B cell (primary cell): ENCODE measurements at places on chromosomes 2 and 18. TPM values are rescaled to one million over a fixed set of nuclear protein-coding genes. Genes with fewer than 3 reads are reported as not detected.

- H3K27ac ChIP-seq, result no peak overlapping the region
- H3K4me3 ChIP-seq, result no peak overlapping the region
- no peaks in the 10 kb centered on the region for H3K4me1 ChIP-seq
Measured at GRCh38 chr2:215140166-215140707, 1.8 kb upstream of the ABCA12 start.

DNA sequence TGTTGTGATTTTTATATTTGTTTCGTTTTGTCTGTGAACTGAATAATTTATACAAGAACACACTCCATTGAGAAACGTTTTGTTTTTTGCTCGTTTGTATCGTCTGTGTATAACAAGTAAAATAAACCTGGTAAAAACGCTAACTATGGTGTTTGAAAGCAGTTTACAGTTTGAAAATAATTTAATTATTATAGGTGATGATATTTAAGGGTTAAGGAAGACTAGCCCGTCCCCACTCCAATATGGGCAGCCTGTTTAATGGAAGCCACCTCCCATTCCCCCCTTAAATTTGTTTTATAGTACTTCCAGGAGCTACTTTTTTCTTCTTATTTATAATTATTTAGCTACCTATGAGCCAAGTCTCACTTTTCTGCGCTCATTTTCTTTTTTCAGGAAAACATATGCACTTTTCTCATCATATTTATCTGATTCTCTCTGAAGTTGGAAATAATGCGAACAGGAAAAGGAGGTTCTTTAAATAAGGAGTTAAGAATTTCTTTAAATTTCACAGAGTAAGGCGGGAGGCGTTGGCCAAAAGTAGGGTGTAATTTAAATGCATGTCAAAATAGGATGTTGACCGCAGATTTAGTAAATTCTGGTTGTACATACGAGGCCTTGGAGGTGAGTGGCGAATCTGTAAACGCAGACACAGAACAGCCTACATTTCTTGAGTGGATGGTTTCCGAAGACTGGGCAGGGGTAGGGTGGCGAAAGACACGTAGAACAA is 9.8 kb downstream of the TBR1 start:
- H3K4me3 ChIP-seq, result no peak overlapping the region
- DNase-seq, result peak; percentile 12
- H3K27me3 ChIP-seq, result peaks cover 73% of the 10 kb centered on the region
- no peaks in the 10 kb centered on the region for H3K36me3 ChIP-seq
- no peak overlapping the region for H3K27ac ChIP-seq

GRCh38 chr2:26702025-26702424 is 9.5 kb downstream of the KCNK3 start:
- no peaks in the 10 kb centered on the region for H3K4me1 ChIP-seq
- no peak overlapping the region for H3K27ac ChIP-seq
- DNase-seq, result no peak

DNA sequence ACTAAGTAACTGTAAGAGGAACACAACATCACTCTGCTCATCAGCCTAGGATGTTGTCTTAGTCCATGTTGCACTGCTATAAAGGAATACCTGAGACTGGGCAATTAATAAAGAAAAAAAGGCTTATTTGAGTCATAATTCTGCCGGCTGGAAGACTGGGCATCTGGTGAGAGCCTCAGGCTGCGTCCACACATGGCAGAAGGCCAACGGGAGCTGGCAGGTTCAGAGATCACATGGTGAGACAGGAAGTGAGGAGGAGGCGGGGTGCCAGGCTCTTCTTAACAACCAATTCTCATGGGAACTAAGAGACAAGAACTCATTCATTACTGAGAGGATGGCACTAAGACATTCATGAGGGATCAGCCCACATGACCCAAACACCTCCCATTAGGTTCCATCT is 46.8 kb downstream of the EPG5 start:
- H3K4me1 ChIP-seq, result peaks cover 12% of the 10 kb centered on the region
- peaks cover 71% of the 10 kb centered on the region for H3K36me3 ChIP-seq
- H3K4me3 ChIP-seq, result no peak overlapping the region
- DNase-seq, result peak; percentile 14
- no peak overlapping the region for H3K27ac ChIP-seq

- H3K4me1 ChIP-seq, result no peaks in the 10 kb centered on the region
- H3K4me3 ChIP-seq, result no peak overlapping the region
- no peaks in the 10 kb centered on the region for H3K27me3 ChIP-seq
- H3K27ac ChIP-seq, result no peak overlapping the region
- no peak for DNase-seq
- no peaks in the 10 kb centered on the region for H3K36me3 ChIP-seq
Measured at GRCh38 chr2:11093467-11093866, 61.8 kb upstream of the SLC66A3 start.

The MSH6 gene
- total RNA-seq, result 43.9 and 46.9 TPM in 2 replicates

DNA sequence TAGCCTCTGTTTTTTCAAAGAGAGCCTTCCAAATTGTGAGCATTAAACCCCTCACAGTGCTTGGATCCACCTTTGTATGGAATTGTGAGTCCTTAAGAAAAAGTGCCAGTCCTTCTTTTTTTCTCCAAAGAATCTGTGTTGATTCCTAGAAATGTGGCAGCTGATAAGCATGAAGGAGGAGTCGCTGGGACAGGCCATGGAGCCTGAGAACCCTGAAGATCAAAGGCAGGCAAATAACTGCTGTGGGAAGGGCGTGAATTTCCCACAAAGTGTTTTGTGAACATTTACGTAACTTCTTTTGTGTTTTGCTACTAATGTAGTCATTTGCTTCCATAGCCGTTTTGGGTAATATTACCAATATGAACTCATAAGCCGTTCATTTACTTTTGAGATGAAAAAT is 27.7 kb upstream of the CHMP1B start:
- no peak overlapping the region for H3K27ac ChIP-seq
- no peaks in the 10 kb centered on the region for H3K36me3 ChIP-seq
- H3K4me3 ChIP-seq, result no peak overlapping the region
- H3K27me3 ChIP-seq, result no peaks in the 10 kb centered on the region
- no peak for DNase-seq
- no peaks in the 10 kb centered on the region for H3K4me1 ChIP-seq

The SF3B6 gene
- total RNA-seq, result 45.0 and 47.2 TPM in 2 replicates

DNA sequence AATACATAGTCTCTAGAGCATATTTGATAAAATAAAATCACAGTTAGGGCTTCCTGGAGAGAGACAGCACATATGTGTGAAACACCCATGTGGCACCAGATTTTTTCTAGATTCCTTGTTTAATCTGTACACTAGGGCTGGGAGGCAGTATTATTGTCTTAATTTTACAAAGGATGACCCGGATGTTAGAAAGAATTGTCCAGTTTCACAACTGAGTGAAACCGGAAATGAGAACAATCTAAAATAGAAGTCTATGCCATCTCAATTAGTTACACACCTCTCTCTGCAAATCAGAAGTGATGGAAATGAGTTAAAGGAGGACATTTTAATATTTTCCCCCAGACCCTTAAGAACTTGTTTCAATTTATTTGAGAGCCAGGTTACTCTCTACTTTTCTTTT is 463.7 kb upstream of the DSEL start:
- H3K4me3 ChIP-seq, result no peak overlapping the region
- no peak overlapping the region for H3K27ac ChIP-seq
- H3K36me3 ChIP-seq, result no peaks in the 10 kb centered on the region

DNA sequence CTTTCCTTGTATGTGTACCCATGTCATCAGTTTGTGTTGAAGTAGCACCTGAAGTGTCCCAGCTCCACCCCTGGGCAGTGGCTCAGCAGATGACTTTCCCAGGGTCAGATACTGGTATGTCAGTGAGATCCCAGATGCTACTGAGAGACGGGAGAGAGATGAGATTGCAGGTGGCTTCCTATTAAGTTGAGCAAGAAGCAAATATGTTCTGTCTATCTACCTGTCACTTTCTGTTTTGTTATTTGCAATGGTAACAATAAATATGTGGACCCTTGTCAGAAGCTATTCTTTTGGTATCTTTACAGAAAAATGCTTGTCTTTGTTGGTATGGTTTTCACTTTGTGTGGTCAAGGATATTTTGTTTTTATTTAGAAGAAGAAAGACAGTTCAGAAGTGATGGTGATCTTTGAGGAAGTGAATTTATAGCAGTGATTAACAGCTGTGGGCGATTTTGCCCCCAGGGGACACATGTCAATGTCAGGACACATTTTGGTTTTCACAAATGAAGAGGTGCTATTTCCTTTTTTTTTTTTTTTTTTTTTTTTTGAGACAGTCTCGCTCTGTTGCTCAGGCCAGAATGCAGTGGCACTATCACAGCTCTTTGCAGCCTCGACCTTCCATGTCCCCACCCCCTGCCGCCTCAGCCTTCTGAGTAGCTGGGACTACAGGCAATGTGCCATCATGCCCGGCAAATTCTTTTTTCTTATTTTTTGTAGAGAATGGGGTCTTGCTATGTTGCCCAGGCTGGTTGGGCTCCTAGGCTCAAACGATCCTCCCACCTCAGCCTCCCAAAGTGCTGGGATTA is 21.4 kb downstream of the MGAT5 start:
- H3K36me3 ChIP-seq, result peaks cover 38% of the 10 kb centered on the region
- peak overlapping the region; percentile 25 for H3K4me3 ChIP-seq
- peaks cover 97% of the 10 kb centered on the region for H3K4me1 ChIP-seq
- H3K27ac ChIP-seq, result peak overlapping the region; percentile 80

- DNase-seq, result no peak
- no peaks in the 10 kb centered on the region for H3K36me3 ChIP-seq
- no peaks in the 10 kb centered on the region for H3K27me3 ChIP-seq
- H3K4me1 ChIP-seq, result no peaks in the 10 kb centered on the region
Measured at GRCh38 chr2:35788543-35788942, 567.0 kb upstream of the CRIM1 start.

DNA sequence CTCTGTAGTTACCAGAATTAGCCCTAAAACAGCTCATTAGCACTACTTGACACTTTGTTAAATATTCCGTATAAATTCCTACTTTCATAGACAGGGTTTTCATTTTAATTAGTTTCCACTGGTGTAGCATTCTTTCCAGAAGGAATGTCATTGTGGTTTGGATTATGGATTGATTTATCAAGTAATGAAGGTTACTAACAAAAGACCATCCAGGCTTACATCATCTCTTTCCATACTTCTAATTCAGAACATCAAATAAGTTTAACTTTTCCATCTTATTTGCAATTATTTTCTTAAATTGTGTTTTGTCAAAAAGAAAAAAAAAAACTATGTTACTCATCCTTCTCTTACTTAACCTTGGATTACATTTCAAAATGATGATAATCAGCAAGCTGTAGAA is 231.8 kb upstream of the SPOPL start:
- no peaks in the 10 kb centered on the region for H3K27me3 ChIP-seq
- H3K27ac ChIP-seq, result no peak overlapping the region
- no peak for DNase-seq
- no peaks in the 10 kb centered on the region for H3K36me3 ChIP-seq

DNA sequence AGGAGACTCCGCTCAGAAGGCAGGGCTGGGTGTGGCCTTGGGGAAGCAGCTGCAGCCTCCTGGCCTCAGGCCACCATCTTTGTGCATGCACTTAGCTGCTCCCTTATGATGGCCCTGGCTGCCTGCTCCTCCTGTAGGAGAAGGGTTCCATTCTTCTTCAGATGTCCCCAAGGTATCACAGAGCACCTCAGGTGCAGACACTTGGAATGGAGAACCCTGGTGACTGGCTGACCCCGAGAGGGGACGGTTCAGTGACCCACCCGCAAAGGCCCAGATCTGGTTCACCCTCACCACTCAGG is 9.6 kb downstream of the GPAT2 start:
- H3K27me3 ChIP-seq, result no peaks in the 10 kb centered on the region
- no peak for DNase-seq
- no peaks in the 10 kb centered on the region for H3K4me1 ChIP-seq
- no peak overlapping the region for H3K27ac ChIP-seq
- no peak overlapping the region for H3K4me3 ChIP-seq

The UGT1A5 gene
- total RNA-seq, result not detected in 2 replicates

DNA sequence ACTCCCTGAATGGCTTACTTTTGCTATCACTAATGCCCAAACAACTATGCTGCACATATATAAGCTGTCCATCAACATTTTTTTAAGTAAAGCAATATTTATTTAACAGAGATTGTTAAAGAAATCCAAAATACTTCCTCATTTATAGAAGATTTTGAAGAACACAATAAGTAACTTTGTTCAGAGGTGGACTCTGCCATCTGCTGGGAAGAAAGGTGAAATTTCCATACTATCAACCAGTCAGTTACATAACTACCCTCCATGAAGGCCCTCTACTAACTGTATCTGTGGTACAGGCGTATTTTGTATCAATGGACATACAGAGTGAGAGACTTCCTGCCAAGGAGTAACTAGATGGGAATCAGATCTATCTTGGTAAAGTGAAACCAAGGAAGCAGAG is 106.0 kb downstream of the DTNB start:
- peaks cover 19% of the 10 kb centered on the region for H3K4me1 ChIP-seq
- DNase-seq, result peak; percentile 71
- no peaks in the 10 kb centered on the region for H3K36me3 ChIP-seq

The CCDC121 gene
- 1.3 and 2.2 TPM in 2 replicates for total RNA-seq

- no peak for DNase-seq
- H3K36me3 ChIP-seq, result no peaks in the 10 kb centered on the region
- H3K27ac ChIP-seq, result no peak overlapping the region
- H3K4me1 ChIP-seq, result peaks cover 35% of the 10 kb centered on the region
- H3K4me3 ChIP-seq, result no peak overlapping the region
Measured at GRCh38 chr18:13559754-13560153, 166.6 kb downstream of the FAM210A start.

The HOXD10 gene
- total RNA-seq, result not detected in 2 replicates

The TPO gene
- not detected in 2 replicates for total RNA-seq

The ACADL gene
- not detected in 2 replicates for total RNA-seq

The INHBB gene
- total RNA-seq, result not detected in 2 replicates

The SDC1 gene
- total RNA-seq, result not detected in 2 replicates

DNA sequence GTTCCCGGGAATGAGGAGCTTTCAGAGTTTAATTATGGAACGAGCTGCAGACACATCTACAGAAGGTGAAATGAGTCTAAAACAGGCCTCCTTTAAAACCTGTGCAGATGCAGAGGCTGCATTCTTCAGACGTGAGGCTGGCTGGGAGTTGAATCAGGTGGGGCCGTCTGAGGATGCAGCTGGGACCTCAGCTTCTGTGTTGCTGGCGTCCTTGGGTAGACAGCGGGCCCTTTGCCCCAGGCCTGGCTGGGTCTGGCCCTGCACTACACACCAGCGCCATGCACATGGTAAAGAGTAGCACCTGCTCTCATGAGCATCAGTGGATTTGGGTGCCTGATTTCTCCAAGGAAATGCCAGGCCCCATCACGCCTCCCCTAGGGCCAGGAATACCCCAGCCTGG is 67.3 kb downstream of the TMEM18 start:
- no peaks in the 10 kb centered on the region for H3K4me1 ChIP-seq
- no peak for DNase-seq
- H3K27me3 ChIP-seq, result peaks cover 8% of the 10 kb centered on the region
- no peak overlapping the region for H3K27ac ChIP-seq
- no peaks in the 10 kb centered on the region for H3K36me3 ChIP-seq
- no peak overlapping the region for H3K4me3 ChIP-seq

The KATNAL2 gene
- 1.8 and 3.1 TPM in 2 replicates for total RNA-seq

- H3K4me3 ChIP-seq, result no peak overlapping the region
- no peak for DNase-seq
- no peaks in the 10 kb centered on the region for H3K4me1 ChIP-seq
- H3K36me3 ChIP-seq, result no peaks in the 10 kb centered on the region
- H3K27me3 ChIP-seq, result no peaks in the 10 kb centered on the region
Measured at GRCh38 chr2:41894563-41895333, 153.1 kb upstream of the PKDCC start.

GRCh38 chr2:217299590-217299989 is 439.7 kb upstream of the TNP1 start:
- H3K27me3 ChIP-seq, result no peaks in the 10 kb centered on the region
- H3K27ac ChIP-seq, result no peak overlapping the region
- no peak for DNase-seq
- H3K36me3 ChIP-seq, result no peaks in the 10 kb centered on the region
